ENCODE measurements at places on chromosomes 7 and 10.

DNA sequence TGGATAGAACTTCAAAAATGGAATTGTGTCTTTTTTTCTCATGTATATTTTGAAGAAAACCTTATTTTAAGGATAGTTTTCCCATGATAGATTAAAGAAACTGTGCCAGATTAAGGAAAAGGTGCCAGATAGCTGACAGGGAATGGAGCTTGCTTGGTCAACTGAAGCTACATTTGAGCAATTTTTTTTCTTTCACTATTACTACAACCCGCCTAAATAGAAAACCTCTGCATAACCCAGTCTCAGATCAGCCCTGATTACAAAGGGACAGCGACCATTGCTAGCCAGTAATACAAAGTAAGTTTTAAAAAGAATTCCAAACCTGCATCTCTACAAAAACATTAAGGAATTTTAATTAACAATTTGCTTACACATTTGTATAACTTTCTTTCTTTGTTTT, 1123.4 kb upstream of the LRRTM3 start:
- DNase-seq: no peak

DNA sequence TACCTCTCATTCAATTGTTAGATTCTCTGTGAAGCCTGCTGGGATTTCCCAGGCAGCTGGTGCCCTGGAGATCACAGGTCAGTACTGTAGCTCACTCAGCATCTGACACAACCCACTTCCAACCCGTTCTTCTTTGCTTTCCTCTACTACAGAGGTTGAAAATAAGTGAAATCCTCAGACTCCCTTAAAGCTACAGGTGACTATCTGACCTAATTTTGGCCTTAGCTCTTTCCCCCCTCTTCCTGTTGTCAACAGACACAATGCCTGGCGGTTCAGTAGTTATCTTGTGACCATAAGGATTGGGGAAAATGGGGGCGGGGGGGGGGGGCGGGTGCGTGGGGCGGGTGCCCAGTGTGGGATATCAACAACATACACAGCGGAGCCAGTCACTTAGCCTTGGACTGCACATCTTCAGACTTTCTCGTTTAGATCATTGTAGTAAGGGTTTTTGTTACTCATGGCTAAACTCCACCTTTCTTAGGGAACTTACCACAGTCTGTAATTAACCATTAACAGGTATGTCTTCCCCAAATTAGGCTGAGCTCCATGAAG, 37.8 kb downstream of the MTPN start:
- DNase-seq: no peak

GRCh38 chr10:1278306-1278705, 222.1 kb downstream of the WDR37 start:
- DNase-seq: no peak

GRCh38 chr10:11841375-11841774, 18.2 kb downstream of the PROSER2 start:
- no peak for DNase-seq

DNA sequence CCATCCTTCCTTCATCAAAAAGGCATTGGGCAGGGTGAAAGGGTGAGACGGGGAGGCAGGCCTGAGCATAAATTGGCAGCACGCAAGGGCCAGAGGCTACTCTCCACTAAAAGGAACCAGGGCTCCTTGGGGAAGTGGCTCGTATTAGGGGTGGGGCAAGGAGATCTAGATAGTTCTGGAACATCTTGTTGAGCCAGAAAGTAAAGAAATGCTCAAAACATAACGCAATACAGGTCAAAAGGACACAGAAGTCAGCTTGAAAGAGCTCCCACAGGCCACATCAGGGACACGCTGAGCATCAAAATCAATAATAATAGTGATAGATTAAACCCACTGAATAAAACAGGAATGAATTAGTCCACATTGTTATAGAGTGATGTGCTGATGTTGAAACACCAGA, 203.1 kb downstream of the ELMO1 start:
- no peak for DNase-seq

DNA sequence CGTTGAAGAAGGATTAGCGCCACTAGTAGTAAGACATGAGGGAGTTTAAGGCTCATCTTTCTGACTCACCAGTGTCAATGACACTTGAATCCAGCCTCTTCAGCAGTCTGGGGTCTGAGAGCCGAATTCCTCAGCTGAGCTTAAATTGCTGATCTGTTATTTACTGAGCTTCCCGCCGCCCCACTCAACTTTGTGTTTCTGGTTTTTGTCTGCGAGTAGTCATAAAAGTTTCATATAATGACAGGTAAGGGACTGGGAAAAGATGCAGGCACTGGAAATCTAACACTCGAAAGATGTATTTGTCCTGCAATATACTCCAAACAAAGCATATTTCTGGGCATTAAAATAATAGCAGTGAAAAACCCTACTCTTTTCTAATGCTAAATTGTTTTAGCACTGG, 51.2 kb upstream of the RELN start:
- DNase-seq: no peak

- DNase-seq: no peak
Measured at GRCh38 chr7:50423860-50424259, 26.3 kb downstream of the FIGNL1 start.

- DNase-seq: no peak
Measured at GRCh38 chr7:132499487-132499886, 76.8 kb downstream of the PLXNA4 start.

DNA sequence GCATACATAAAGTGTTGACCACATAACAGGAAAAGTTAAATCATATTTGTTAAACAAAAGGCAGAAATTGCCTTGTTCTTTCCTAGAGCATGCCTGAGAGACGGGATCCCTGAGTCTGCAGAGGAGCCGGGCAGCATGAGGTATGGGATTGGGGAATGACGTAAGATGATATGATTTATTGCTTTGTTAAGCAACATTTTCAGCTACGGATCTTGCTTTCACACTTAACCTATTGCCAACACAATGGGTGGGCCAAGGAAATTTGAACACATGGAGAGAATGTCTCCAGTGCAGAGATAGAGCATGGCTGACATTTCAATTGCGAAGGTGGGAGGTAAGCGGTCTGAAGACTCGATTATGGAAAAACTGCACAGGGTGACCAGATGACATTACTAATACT, 76.7 kb downstream of the EMX2 start:
- no peak for DNase-seq

GRCh38 chr10:78579995-78580394, 488.8 kb upstream of the ZMIZ1 start:
- no peak for DNase-seq

DNA sequence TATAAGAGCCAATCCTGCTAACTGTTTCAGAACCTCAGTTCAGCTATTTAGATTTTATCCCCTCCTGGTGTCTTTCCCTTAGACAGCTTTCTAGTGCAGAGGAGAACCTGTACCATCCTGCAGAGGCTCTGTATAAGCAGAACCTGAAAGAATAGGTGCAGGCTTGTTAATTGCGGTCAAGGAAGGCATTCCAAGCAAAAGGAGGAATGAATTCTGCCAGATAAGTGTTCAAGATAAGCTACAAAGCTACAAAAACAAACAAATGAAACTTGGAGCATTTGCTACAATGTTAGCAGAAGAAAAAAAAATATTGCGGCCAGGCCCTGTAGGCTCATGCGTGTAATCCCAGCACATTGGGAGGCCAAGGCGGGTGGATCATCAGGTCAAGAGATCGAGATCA, 32.6 kb upstream of the AGMO start:
- no peak for DNase-seq

DNA sequence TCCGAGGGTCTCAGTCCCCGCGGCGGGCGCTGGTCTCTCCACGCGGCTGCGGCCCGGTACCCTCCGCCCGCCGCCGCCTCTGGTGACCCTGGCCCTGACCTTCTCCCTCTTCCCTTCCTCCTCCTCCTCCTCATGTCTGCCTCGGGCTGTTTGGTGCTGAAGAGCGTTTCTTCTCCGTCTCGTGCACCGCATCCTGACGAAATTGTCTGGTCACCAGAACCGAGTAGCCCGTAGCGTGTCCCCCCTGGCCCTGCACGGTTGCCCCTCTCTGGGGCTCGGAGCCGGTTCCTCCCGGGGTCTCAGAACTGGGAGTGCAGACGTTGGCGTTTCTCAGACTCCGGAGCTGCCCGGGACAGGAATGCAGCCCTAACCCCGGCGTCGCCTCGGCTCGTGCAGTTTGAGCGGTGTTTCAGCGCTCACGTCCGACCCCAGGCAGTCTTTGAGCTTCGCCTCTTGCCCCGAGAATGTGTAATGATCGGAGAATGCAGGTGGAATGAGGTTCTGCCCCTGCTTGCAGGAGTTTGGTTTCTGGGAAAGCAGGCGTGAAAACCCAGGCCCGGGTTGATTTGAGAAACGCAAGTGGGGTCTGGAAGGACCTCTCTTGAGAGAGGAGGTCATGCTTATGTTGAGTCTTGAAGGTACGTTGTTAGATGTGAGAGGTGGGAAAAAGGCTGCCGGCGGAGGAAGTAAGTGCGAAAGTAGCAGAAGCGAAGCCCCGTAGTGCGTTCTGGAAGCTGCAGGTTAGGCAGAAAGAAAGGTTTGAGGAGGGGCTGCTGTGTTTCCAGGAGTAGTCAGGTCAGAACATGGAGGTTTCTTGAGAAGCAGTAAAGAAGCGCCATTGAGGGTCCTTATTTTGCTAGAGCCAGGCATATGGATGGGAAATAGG, 743 bp downstream of the RBM17 start:
- DNase-seq: peak; percentile 31

GRCh38 chr7:116315803-116316202, 105.5 kb downstream of the TES start:
- no peak for DNase-seq

GRCh38 chr7:126973066-126973465, 279.7 kb downstream of the GRM8 start:
- DNase-seq: no peak

- DNase-seq: no peak
Measured at GRCh38 chr7:30764030-30764975, 6.9 kb upstream of the MINDY4 start.

Data from CD4-positive, alpha-beta T cell treated with Interleukin-17A for 4 hours (primary cell).